Activated naive CD4-positive, alpha-beta T cell treated with anti-CD3 and anti-CD28 coated beads for 36 hours (primary cell): ENCODE measurements at places on chromosomes 5 and 9. TPM values are rescaled to one million over a fixed set of nuclear protein-coding genes. Genes with fewer than 3 reads are reported as not detected.

Gene ERCC8
- 7.8 TPM for total RNA-seq

Gene SLC6A18
- total RNA-seq, result not detected

Gene ANKRD18B
- 1.6 TPM for total RNA-seq

Gene KIF4B
- total RNA-seq, result 0.05 TPM

Gene RETREG1
- 19.3 TPM for total RNA-seq

Gene PFN3
- not detected for total RNA-seq

Gene CDH12
- not detected for total RNA-seq

Gene MSX2
- total RNA-seq, result not detected

Gene CTXN3
- total RNA-seq, result not detected

Gene CNTLN
- total RNA-seq, result 0.10 TPM

Gene CNTNAP3
- total RNA-seq, result not detected

Gene SLC6A3
- not detected for total RNA-seq

Gene JAKMIP2
- total RNA-seq, result 0.17 TPM

Gene SLC46A2
- not detected for total RNA-seq

Gene TAF11L5
- not detected for total RNA-seq

Gene GRM6
- not detected for total RNA-seq

Gene IRX1
- not detected for total RNA-seq

Gene GRXCR2
- not detected for total RNA-seq

Gene PCDHB6
- not detected for total RNA-seq

Gene IRX2
- total RNA-seq, result not detected

Gene TEX48
- total RNA-seq, result not detected

Gene CCDC180
- total RNA-seq, result 2.0 TPM

Gene IL5
- total RNA-seq, result not detected

Gene SAXO1
- total RNA-seq, result not detected

Gene HTR4
- not detected for total RNA-seq

Gene LCN15
- not detected for total RNA-seq

Gene HMHB1
- total RNA-seq, result not detected

Gene SLC6A7
- total RNA-seq, result not detected

Gene FRMD3
- 0.12 TPM for total RNA-seq

Gene CLIC3
- total RNA-seq, result not detected

Gene NEUROG1
- total RNA-seq, result not detected

Gene LOX
- not detected for total RNA-seq

Gene TRIM41
- total RNA-seq, result 37.3 TPM

Gene C9orf78
- 45.7 TPM for total RNA-seq

Gene SHISAL2B
- not detected for total RNA-seq

Gene CDKN2A
- total RNA-seq, result 0.89 TPM

Gene SPATA31E1
- total RNA-seq, result not detected

Gene ORM2
- not detected for total RNA-seq
